Thoracic aorta (tissue), 2 donors: ENCODE measurements at places on chromosomes 12 and 14.

DNA sequence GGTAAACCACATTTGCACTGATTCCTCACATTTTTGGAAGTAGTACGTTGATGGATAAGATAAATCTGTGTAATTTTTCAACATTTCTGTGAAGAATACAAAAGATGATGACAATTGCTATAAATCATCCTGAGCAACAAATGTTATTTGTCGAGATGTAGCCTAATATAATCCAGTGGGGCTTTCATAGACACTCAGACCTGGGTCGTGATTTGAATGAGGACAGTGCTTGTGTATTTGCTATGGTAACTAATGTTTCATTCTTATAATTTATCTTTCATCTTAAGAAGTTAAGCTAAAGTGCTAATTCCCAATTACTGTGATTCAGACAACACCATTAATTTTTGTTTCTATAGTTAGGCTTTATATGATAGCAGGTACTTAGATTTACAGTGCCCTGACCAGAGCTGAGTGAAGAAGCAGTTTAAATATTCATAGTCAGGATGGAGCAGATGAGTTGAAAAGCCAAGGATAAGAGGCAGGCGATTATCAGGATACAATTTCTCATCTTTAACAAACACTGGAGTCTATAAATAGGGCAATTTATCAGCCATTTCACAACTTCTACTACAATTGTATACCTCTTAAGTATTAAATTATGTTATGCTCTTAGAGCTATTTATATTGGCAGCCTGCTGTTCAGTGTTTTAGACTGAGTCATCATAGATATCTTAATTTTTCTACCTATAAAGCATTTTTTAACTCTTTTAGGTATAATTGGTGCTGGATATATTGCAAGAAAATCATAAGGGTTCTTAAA lies 359.9 kb downstream of the TRHDE start:
- no peak overlapping the region for H3K27ac ChIP-seq
- no peaks in the 10 kb centered on the region for H3K36me3 ChIP-seq
- no peak for DNase-seq
- no peak overlapping the region for H3K4me3 ChIP-seq
- H3K27me3 ChIP-seq, result no peaks in the 10 kb centered on the region

DNA sequence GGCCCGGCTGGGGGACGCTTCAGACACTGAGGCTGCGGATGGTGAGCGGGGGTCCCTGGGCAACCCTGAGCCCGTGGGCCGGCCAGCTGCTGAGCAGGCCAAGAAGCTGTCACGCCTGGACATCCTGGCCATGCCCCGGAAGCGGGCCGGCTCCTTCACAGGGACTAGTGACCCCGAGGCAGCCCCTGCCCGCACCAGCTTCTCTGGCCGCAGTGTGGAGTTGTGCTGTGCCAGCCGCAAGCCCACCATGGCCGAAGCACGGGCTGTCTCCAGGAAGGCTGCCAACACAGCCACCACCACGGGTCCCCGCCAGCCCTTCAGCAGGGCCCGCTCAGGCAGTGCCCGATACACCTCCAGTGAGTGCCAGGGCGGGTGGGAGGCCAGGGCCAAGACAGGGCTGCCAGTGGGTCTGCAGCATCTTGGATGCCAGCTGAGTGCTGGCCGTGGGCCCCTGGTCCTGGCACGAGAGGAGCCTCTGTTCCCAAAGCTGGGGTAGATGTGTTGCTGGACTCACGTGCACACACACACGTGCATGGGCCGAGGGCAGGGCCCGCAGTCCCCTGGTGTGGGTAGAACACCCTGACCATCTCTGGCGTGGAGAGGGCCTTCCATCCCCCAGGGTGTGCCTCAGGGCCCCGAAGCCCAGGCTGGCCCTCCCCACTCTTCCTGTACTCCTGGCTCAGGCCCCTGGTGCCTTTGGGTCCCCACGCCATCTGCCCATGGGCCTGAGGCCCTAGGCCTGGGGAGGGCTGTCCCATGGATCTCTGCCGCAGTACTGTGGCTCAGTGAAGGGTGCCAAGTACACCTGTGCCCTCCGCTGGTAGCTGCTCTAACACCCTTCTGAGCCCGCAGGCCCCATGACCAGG lies 22.8 kb downstream of the CEP170B start:
- DNase-seq, result no peak
- H3K27ac ChIP-seq, result no peak overlapping the region
- peaks cover 41% of the 10 kb centered on the region for H3K36me3 ChIP-seq
- no peaks in the 10 kb centered on the region for H3K4me1 ChIP-seq
- no peaks in the 10 kb centered on the region for H3K27me3 ChIP-seq
- no peak overlapping the region for H3K4me3 ChIP-seq

GRCh38 chr14:91365552-91365951 lies 52.1 kb downstream of the CCDC88C start:
- H3K27ac ChIP-seq, result no peak overlapping the region
- H3K4me1 ChIP-seq, result no peaks in the 10 kb centered on the region
- no peak overlapping the region for H3K4me3 ChIP-seq

DNA sequence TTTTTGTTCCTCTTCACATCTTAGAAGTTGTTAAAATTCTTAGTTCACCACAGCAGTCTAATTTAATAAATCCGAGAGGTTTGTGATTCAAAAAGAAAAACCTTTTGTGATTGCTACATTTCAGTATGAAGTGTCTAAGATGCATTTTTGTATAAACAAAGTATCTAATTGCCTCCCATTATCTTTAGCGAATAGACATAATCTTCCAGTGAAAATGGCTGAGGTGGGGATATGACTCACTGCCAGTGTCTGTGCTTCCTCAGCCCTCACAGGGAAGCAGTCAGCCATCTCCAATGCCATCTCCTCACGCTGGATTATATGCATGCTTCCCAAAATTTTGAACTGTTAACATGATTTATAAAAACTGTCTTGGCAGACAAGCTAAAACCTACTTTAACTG lies 7.6 kb downstream of the GCH1 start:
- no peaks in the 10 kb centered on the region for H3K36me3 ChIP-seq
- H3K4me1 ChIP-seq, result no peaks in the 10 kb centered on the region
- no peaks in the 10 kb centered on the region for H3K27me3 ChIP-seq
- DNase-seq, result no peak

DNA sequence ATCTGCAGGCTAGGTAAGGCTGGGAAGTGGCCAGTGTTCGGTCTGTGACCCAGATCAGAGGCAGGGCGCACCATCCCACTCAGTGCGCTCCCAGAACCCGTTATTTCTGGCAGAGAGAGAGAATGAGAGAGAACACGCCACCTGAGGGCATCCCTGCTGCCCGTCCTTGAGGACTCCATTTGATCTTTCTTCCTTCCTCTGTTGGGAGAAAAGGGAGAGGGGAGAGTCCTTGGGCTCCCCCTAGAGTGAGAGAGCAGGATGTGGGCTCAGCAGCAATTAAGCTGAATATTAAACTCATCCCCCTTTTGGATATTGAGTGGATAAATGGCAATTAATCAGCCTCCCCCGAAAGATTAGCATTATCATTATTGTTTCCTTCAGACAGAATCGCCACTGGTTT lies 70.6 kb downstream of the IFT43 start:
- H3K27me3 ChIP-seq, result no peaks in the 10 kb centered on the region
- DNase-seq, result no peak
- no peaks in the 10 kb centered on the region for H3K36me3 ChIP-seq
- no peaks in the 10 kb centered on the region for H3K4me1 ChIP-seq
- H3K4me3 ChIP-seq, result no peak overlapping the region
- no peak overlapping the region for H3K27ac ChIP-seq

- H3K4me3 ChIP-seq, result no peak overlapping the region
- H3K27ac ChIP-seq, result no peak overlapping the region
- DNase-seq, result no peak
- no peaks in the 10 kb centered on the region for H3K36me3 ChIP-seq
- H3K4me1 ChIP-seq, result peaks cover 5% of the 10 kb centered on the region
Observed at GRCh38 chr12:63930971-63931370, 86.5 kb downstream of the SRGAP1 start.

- H3K27ac ChIP-seq, result no peak overlapping the region
- no peaks in the 10 kb centered on the region for H3K27me3 ChIP-seq
- H3K36me3 ChIP-seq, result no peaks in the 10 kb centered on the region
- H3K4me3 ChIP-seq, result no peak overlapping the region
- no peaks in the 10 kb centered on the region for H3K4me1 ChIP-seq
Observed at GRCh38 chr12:99005601-99006000, 360.5 kb downstream of the APAF1 start.

- H3K4me1 ChIP-seq, result no peaks in the 10 kb centered on the region
- H3K27ac ChIP-seq, result no peak overlapping the region
- DNase-seq, result no peak
- no peak overlapping the region for H3K4me3 ChIP-seq
Observed at GRCh38 chr12:94594443-94594825, 55.9 kb downstream of the TMCC3 start.

- H3K4me1 ChIP-seq, result no peaks in the 10 kb centered on the region
- no peaks in the 10 kb centered on the region for H3K36me3 ChIP-seq
- no peak overlapping the region for H3K27ac ChIP-seq
- no peaks in the 10 kb centered on the region for H3K27me3 ChIP-seq
- no peak for DNase-seq
Observed at GRCh38 chr12:3680919-3681594, 71.9 kb downstream of the CRACR2A start.

DNA sequence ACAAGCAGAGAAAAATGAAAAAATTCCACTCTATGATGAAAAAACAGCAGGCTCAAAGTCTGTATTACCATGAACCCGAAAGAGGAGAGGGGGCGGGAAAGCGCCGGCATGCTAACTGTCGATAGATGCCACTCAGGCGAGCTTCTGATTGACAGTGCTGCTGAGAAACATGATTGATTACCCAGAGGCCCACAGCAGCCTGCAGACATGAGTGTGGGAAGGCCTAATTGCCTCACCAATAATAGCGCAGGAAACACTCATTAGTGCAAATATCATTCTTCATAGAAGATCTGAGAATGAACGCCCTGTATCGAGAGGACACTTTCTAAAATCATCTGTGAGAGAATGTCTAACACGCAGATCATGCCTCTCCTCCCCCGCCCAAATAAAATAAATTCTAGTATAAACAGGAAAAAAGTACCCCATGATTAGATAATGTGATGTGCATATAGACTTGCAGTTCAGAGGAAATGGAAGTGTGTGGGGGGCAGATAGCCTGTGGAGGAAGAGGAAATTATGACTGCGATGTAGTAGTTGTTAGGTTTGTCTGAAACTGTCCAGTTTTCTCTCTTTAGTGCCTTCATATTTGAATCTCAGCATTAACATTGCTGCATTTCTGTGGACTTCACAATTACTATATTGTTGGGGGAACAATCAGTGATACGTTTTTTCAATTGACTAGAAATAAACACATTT lies 15.6 kb downstream of the TPH2 start:
- H3K27me3 ChIP-seq, result no peaks in the 10 kb centered on the region
- H3K36me3 ChIP-seq, result no peaks in the 10 kb centered on the region
- no peak overlapping the region for H3K4me3 ChIP-seq
- no peak for DNase-seq
- H3K27ac ChIP-seq, result no peak overlapping the region

- no peaks in the 10 kb centered on the region for H3K36me3 ChIP-seq
- DNase-seq, result no peak
- H3K27ac ChIP-seq, result no peak overlapping the region
- no peaks in the 10 kb centered on the region for H3K4me1 ChIP-seq
- H3K4me3 ChIP-seq, result no peak overlapping the region
- no peaks in the 10 kb centered on the region for H3K27me3 ChIP-seq
Observed at GRCh38 chr14:69972755-69973154, 93.5 kb downstream of the SMOC1 start.

- H3K27ac ChIP-seq, result no peak overlapping the region
- no peaks in the 10 kb centered on the region for H3K27me3 ChIP-seq
- peaks cover 5% of the 10 kb centered on the region for H3K4me1 ChIP-seq
- DNase-seq, result no peak
- no peak overlapping the region for H3K4me3 ChIP-seq
Observed at GRCh38 chr12:102961466-102961855, 4.0 kb downstream of the ASCL1 start.

- H3K4me1 ChIP-seq, result no peaks in the 10 kb centered on the region
- no peaks in the 10 kb centered on the region for H3K27me3 ChIP-seq
- no peaks in the 10 kb centered on the region for H3K36me3 ChIP-seq
- no peak overlapping the region for H3K27ac ChIP-seq
- H3K4me3 ChIP-seq, result no peak overlapping the region
- DNase-seq, result no peak
Observed at GRCh38 chr14:99419905-99420304, 60.8 kb downstream of the SETD3 start.

GRCh38 chr12:14367040-14367661 lies 1.7 kb downstream of the ATF7IP start:
- peaks cover 17% of the 10 kb centered on the region for H3K4me1 ChIP-seq
- no peak for DNase-seq
- H3K4me3 ChIP-seq, result peak overlapping the region; percentile 81
- no peaks in the 10 kb centered on the region for H3K36me3 ChIP-seq
- H3K27ac ChIP-seq, result peak overlapping the region; percentile 11
- no peaks in the 10 kb centered on the region for H3K27me3 ChIP-seq

DNA sequence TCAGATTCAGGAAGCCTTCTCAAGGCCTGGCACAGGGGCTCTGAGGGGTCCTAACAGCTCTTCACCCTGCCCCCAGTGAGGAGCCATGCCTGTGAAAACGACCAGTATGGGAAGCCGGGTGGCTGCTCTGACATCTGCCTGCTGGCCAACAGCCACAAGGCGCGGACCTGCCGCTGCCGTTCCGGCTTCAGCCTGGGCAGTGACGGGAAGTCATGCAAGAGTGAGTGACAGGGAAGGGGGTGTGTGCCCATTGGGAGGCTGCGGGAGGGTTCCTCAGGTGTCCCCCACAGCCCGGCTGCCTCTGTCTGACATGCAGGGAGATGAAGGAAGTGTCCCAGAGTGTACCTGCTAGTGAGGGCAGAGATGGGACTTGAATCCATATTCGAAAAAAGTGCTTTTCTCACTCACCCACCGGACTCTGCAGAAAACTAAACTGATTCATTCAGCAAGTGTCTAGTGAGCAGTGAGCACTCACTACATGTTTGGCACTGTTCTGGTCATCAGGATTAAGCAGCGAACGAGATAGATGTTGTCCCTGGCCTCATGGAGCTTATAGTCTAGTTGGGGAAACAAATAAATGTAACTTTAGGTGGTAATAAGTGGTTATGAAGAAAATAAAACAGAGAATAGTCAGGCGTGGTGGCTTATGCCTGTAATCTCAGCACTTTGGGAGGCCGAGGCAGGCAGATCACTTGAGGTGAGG lies 9.4 kb upstream of the LRP1-AS start:
- no peaks in the 10 kb centered on the region for H3K27me3 ChIP-seq
- no peak for DNase-seq
- peaks cover 47% of the 10 kb centered on the region for H3K4me1 ChIP-seq

DNA sequence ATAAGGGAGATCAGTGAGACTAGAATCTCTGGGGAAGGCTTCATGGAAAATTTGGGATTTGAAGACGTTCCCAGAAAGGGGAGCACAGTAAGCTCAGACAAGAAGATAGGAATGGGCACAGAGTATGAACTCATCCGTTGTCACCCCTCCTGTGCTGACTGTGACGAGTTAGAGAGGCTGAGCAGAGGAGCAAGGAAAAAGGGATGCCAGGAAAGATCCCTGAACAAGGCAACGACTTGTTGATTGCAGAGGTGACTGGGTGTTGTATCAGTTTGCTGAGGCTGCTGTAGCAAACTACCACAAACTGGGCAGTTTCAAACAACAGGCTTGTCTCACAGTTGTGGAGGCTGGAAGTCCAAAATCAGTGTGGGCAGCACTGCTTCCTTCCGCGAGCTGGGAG lies 5.9 kb upstream of the GPD1 start:
- H3K36me3 ChIP-seq, result peaks cover 63% of the 10 kb centered on the region
- no peak overlapping the region for H3K27ac ChIP-seq
- no peak overlapping the region for H3K4me3 ChIP-seq
- DNase-seq, result no peak
- H3K27me3 ChIP-seq, result no peaks in the 10 kb centered on the region

- no peak for DNase-seq
- H3K27me3 ChIP-seq, result no peaks in the 10 kb centered on the region
- peaks cover 6% of the 10 kb centered on the region for H3K4me1 ChIP-seq
- H3K27ac ChIP-seq, result no peak overlapping the region
- peaks cover 2% of the 10 kb centered on the region for H3K36me3 ChIP-seq
- H3K4me3 ChIP-seq, result no peak overlapping the region
Observed at GRCh38 chr12:68303850-68304249, 28.3 kb downstream of the MDM1 start.

- DNase-seq, result no peak
- peak overlapping the region; percentile 29 for H3K4me3 ChIP-seq
- no peaks in the 10 kb centered on the region for H3K36me3 ChIP-seq
Observed at GRCh38 chr14:100072783-100073346, 7.6 kb downstream of the EVL start.
